CD14-positive monocyte (primary cell): ENCODE measurements at places on chromosomes 16 and 17.
A peak's percentile ranks its signal among the peaks of the same experiment; 100 is the strongest.

DNA sequence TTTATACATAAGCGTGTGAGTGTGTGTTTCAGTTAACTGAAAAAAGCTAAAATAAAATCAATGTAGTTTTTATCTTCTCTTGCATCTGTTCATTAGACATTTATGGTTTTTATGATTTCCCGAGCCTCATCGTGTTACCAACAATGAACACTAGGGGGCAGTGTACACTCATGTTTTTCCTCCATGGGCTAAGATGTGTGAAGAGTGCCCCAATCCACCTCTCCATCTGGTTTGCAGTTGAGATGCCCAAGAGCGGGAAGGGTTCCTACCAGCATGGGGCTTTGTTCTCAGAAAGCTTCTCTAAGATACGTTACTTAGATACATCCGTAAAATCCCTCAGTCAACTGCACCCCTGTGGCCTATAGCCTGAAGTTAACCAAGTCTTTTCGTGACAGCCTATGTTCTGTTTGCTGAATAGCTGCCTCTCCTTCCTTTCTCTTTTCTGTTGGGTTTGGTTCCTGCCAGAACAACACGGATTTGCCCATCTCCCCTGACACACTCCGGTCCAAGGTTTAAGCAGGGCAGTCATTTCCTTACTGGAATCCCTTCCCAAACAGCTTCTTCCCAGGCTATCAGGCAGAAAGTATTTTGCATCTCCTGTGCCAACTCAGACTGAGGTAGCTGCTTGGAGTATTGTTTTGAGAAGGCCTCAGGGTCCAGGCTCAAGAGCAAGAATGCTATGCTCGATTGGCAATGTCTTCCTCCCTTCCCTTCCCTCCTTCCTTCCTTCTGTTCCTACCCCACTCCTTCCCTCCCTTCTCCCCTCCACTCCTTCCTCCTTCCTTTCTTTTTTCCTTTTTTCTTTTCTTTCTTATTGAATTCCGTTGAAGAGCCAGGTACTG lies 12.9 kb upstream of the ELAC2 start:
- peak; percentile 43 for DNase-seq

GRCh38 chr16:49936791-49937190 lies 80.9 kb upstream of the ZNF423 start:
- no peak for DNase-seq

DNA sequence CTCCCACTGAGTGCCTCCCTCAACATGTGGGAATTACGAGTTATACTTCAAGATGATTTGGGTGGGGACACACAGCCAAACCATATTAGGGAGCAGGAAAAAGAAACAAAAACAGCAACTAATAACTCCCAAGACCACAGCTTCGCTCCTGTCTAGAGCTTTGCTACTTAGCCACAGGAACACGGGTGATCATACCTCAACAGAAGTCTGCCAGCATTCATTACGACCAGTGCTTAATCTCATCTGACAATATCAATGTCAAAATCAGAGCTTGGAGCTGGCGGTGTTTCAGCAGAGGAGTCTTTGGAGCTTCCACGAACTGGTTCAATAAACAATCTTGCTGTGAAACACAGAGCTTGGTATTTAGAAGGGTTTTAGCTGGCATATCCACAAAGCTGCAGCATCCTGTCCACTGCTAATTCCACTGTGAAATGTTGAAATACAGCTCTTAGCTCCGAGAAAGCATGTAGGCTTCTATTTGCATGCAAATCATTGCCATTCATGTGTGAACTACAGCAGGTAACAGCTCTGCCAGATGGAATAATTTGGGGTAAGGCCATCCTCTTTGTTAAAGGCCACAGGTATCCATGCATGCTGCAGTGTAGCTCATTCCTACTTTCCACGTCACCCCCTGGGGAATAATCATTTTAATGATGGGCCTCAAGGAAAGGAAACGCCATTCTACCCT lies 128.4 kb upstream of the GOT2 start:
- no peak for DNase-seq

GRCh38 chr17:1695365-1695764 lies 10.7 kb upstream of the PRPF8 start:
- no peak for DNase-seq

- no peak for DNase-seq
Measured at GRCh38 chr16:13109171-13109570, 207.8 kb downstream of the SHISA9 start.

DNA sequence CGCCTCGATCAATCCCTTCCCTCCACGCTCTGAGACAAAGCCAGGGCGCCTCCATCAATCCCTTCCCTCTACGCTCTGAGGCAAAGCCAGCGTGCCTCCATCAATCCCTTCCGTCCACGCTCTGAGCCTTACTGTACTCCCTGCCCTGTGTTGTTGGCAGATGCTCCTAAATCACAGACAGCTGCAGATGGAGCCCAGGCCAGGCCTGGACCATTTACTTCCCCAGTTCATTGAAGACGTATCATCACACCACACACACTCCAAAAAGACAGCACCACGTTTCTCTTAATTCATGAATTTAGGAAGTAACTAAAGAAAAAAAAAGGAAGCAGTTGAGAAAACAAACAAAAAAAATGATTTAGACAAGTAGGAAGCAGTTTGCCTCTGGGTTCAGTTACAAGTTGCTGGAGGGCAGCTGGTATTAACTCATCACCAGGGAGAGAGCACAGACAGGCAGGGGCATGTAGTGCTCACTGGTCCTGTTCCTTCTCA lies 7.4 kb upstream of the CD300LD start:
- peak; percentile 91 for DNase-seq

DNA sequence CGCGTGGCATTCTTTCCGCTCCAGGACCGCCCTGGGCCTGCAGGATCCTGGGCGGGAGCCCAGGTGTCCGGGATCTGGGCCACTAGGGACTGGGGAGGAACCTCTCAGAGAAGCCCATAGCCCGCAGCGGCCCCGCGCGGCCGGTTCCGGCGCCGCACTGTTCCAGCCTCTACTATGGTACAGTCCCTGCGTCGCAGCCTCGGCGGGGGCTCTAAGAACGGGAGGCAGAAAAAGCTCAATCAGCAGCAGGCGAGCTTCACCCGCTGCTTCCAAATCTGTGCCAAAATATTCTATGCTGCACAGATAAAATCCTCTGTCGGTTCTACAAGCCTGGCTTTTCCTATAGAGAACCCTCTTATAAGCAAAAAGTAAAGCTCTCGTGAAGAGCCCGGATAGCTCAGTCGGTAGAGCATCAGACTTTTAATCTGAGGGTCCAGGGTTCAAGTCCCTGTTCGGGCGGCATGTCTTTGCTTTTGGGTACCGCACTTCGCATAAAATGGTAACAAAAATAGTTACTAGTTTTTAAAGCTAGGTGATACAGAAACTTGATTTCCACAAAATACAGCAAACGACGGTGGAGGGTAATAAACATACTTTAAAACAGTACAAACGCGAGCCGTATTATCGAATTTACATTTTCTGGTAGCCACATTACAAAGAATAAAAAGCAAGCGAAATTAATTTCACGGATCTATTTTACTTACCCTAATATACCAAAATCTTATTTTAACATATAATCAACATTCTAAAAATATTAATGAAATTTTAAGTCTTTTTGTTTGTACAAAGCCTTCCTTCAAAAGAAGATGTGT lies 661 bp upstream of the ALOXE3 start:
- peak; percentile 79 for DNase-seq

DNA sequence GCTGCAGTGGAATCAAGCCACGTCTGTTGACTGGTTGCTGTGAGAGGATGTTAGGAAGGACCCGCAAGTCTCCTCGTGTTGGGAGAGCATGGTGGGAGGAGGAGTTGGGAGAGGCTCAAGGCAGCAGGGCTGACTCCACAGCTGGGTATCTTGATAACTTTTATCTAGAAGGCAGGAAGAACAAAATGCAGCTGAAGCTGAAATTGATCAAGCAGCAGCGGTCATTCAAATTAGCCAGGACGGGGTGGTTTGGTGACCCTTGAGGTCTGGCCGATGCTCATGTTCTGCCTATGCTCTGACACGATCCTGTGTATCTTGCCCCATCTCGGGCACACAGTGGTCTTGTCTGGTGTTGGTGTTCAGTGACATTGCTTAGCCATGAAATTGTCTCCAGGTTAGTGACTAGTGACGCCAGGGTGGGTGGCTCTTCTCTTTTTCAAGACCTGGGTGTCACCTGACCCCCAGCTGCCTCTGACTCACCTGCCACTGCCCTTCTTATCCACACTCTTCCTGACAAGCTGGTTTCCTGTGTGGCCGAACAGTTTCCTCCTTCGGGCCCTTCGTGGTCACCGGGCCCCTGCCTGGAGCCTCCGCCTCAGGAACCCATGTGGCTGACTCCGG lies 19.1 kb downstream of the NPTX1 start:
- peak; percentile 78 for DNase-seq

GRCh38 chr16:81645266-81645694 lies 133.8 kb upstream of the PLCG2 start:
- DNase-seq, result no peak

- DNase-seq, result no peak
Measured at GRCh38 chr17:17062866-17063265, 20.6 kb downstream of the MPRIP start.

GRCh38 chr16:11372073-11372828 lies 27.0 kb downstream of the RMI2 start:
- DNase-seq, result no peak

GRCh38 chr17:40168262-40168832 lies 8.9 kb upstream of the RAPGEFL1 start:
- peak; percentile 64 for DNase-seq

DNA sequence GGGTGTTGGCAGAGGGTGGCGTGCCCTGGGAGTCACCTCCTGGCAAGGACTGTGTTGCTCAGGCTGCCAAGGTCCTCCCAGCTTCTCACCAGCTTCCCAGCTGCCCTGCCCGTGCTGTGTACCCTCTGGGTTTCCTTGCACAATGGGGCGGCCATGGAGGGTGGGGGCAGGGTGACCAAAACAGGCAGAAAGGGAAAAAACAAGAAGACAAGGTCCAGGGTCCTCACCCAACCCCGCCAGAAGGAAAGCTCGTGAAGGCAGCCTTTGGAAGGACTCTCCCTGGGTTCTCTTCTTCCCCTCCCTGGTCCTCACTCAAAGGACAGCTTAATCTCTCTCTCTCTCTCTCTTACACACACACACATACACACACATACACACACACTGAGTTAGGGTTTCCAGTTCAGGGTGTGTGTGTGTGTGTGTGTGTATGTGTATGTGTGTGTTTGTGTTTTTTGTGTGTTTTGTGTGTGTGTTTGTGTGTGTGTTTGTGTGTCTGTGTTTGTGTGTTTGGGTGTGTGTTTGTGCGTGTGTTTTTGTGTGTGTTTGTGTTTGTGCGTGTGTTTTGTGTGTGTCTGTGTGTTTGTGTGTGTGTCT lies 2.0 kb downstream of the SLC13A5 start:
- DNase-seq, result no peak
